CD4-positive, CD25-positive, alpha-beta regulatory T cell (primary cell): ENCODE measurements at places on chromosomes 12 and 14. TPM values are rescaled to one million over a fixed set of nuclear protein-coding genes. Genes with fewer than 3 reads are reported as not detected.
A peak's percentile ranks its signal among the peaks of the same experiment; 100 is the strongest.

DNA sequence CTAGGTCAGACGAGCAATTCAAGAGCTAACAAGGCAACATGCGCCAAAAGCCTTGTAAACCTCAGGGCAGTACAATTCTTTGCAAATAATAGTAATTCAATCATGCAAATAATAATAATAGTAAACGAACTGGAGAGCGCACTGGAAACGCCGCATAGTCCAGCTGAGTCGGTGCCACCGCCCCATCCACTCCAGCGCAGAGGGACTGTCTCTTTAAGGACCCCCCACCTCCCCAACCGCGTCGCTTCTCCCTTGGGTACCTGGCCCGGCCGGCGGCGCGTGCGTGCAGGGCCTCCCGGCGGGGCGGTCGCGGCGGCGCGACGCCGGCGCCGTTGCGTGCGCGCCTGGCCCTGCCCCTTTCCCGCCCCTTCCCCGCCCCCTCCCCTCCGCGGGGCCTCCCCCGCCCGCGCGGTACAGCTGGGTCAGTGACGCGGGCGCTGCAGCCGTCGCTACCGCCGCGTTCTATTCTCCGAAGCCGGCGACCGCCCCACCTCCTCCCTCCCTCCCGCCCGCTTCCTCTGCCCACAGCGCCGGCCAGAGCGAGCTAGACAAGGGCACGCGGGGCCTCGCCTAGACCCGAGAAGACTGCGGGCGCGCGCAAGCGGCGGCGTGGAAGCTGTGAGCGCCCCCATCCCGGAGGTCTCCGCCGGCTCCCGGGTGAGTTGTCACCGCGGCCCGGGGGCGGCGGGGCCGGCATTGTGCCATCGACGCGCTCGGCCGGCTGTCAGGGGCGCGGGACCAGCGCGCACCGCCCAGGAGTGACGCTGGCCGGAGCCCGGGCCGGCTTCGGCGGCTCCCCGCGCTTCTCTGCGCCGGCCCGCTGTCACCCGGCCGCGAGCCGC lies at the start of gene SUSD6:
SUSD6 (plus strand) TSS at position 425 of the 842 bp plus-strand sequence. CDS start 46,997 bp downstream, outside the sequence.
- DNase-seq, result peak; percentile 86
- H3K4me3 ChIP-seq, result peak within 1 kb of the TSS; percentile 98
- no peaks in the 10 kb centered on the region for H3K36me3 ChIP-seq
- H3K4me1 ChIP-seq, result peaks cover 53% of the 10 kb centered on the region
- peak within 1 kb of the TSS; percentile 90 for H3K27ac ChIP-seq
- H3K27me3 ChIP-seq, result no peaks in the 10 kb centered on the region

The C12orf56 gene
- not detected for polyA plus RNA-seq

GRCh38 chr12:45148619-45149018 lies 67.3 kb upstream of the ANO6 start:
- H3K27me3 ChIP-seq, result peaks cover 4% of the 10 kb centered on the region
- no peaks in the 10 kb centered on the region for H3K4me1 ChIP-seq
- no peak overlapping the region for H3K27ac ChIP-seq
- no peak for DNase-seq
- H3K4me3 ChIP-seq, result no peak overlapping the region

The KCNK10 gene
- not detected for polyA plus RNA-seq

The GDF11 gene
- 1.2 TPM for polyA plus RNA-seq

DNA sequence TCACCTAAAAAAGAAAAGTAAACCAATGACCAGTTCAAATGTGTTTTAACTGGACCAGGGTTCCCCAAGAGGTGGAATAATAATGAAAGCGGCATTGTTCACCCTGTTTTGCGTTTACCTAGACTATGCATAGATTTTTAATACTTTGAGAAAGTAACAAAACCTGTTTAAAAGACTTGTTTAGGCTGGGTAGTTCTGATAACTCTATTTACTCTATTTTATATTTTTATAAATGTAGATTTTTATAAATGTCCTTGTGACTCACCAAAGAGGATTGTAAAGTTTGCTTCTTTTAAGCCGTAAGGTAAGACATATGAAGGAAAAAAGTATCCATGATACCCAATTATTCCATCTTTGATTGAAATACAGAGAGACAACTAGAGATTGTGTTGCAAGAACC lies 288.0 kb upstream of the NPAS3 start:
- no peak for DNase-seq
- no peak overlapping the region for H3K4me3 ChIP-seq
- no peaks in the 10 kb centered on the region for H3K4me1 ChIP-seq
- no peaks in the 10 kb centered on the region for H3K36me3 ChIP-seq

The LMO3 gene
- not detected for polyA plus RNA-seq
